ENCODE measurements at places on chromosomes 4 and X.
A peak's percentile ranks its signal among the peaks of the same experiment; 100 is the strongest.

DNA sequence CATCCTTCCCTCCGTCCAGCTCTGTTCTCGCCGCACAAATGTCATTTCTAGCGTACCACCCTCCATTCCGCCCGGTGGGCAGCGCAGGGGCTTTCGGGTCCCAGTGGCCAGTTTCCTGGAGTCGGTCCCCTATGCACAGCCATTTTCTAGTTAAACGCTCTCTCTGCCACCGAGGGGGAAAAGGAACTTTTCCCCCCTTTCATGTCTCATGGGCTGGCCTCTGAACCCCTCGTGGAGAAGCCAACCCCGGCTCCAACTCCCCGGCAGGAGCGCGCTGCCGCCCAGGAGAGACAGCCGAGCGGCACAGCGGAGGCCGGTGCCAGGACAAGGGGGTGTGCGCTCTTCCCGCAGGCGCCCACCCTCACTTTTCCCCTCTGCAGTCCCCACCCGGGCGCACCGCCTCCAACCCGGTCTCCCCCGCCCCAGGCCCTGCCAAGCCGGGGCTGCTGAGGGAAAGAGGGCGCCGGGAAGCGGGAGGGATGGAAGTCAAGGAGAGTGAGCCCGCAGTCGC, 662 bp downstream of the APBB2 start:
- DNase-seq, result no peak

DNA sequence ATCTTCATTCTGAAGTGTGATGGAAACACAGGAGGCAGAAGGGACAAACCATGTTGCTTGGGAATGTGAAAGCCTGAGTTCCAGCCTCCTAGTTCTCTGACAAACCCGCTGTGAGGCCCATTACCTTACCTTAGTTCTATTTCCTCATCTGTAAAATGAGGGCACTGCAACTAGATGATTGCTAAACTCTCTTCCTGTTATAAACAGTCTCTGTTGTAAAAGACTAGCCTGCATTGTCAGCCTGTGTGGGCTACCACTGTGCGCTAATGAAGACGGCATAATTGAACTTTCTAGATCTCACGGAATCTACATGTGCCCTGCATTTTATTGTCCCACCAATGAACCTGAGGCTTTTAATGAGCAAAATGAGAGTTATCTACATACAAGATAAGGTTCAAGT, 147.2 kb downstream of the AFF2 start:
- no peak for DNase-seq

GRCh38 chr4:25504932-25505636, 128.0 kb downstream of the ANAPC4 start:
- DNase-seq, result no peak

DNA sequence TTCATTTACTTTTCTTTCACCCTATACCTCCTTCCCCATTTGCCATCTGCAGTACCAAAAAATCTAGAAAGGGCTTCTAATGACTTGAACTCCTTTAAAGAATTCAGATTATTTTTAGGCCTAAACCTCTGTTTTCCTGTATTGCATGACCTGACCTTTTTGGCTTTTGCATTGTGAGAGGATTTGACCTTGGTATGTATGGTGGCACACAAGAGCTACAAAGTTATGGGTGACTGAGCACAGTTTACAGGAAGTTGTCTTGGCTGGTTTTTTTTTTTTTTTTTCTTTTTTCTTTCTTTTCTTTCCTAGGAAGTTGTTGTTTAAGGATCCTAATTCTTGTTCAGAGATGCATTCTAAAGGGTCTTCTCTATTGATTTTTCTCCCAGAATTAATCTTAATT, 32.0 kb upstream of the MTMR8 start:
- DNase-seq, result no peak

- peak; percentile 99 for DNase-seq
Observed at GRCh38 chrX:318739-319578, at the start of gene GTPBP6. Gene GTPBP6 (minus strand): TSS chrX:318796. CDS start chrX:318787, 9 bp downstream.

DNA sequence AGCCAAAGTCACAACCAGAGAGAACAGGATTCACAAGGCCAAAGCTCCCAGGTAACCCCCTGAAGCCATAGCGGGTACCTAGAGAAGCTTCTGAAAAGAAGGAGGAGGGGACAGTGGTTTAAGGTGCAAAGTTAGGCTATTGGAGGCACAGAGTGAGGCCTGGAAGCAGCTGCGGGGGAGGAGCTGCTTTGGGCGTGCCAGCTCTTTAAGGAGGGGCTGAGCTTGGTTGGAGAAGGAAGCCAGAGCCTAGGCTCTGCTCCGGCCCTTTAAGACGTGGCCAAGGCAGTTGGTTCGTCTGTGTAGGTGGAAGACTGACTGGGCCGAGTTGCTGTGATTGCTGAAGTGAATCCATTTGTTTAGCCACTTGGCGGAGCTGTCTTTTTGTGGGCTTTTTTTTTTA, 1.5 kb downstream of the KLF8 start:
- DNase-seq, result peak; percentile 13

DNA sequence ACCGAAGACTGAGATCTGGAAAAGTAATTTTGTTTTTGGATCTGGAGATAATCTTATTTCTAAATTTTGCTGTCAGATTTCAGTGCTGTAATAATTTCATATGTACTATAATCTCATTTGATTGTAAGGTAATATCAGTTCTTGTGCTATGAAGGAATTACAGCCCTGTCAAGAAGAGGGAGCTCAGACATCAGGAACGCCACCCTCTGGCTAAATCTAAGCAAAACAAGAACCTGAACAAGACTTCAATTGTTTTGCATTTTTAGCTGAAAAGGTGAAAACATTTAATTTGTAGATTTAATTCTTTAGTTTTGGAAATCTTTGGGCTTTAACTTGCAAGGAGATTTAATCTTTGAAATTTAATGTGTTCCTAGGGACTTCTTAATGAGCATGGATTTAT, 525.4 kb upstream of the HS3ST1 start:
- DNase-seq, result peak; percentile 3

- no peak for DNase-seq
Observed at GRCh38 chrX:72208126-72208800, 26.7 kb downstream of the PIN4 start.

DNA sequence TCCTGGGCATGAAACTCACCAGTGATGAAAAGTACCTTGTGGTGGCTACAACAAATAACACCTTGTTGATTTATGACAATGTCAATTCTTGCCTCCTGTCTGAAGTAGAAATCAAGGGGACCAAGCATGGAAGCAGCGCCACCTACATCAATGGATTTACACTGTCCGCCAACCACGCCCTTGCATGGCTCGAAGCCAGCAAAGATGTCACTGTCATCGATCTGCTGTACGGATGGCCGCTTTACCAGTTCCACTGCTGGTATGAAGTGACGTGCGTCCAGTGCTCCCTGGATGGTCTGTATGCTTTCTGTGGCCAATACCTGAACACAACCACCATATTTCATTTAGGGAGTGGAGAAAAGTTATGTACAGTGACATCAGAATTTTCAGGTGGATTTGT, 200.5 kb downstream of the NWD2 start:
- DNase-seq, result no peak

DNA sequence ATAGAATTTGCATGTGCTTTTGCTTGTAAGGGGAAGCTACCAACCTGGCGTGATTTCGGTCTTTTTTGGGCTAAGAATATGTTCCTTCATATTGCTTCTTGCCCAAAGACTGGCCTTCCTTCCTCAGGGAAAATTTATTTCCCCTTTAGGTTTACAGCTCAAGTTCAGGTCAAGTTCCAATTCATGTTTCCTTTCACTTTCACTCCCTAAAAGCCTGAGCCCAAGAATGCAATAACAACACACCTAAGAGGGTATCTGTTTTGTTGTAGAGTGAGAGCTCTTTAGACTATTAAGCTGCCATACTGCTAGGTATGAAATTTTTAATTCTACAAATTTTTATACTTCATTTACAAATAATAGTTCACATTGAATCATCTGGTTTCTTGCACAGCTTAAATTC, 299.6 kb downstream of the TLL1 start:
- DNase-seq, result no peak

GRCh38 chrX:38452603-38453002, 100.2 kb downstream of the OTC start:
- DNase-seq, result no peak

- no peak for DNase-seq
Observed at GRCh38 chr4:95465010-95465409, 83.8 kb downstream of the UNC5C start.

DNA sequence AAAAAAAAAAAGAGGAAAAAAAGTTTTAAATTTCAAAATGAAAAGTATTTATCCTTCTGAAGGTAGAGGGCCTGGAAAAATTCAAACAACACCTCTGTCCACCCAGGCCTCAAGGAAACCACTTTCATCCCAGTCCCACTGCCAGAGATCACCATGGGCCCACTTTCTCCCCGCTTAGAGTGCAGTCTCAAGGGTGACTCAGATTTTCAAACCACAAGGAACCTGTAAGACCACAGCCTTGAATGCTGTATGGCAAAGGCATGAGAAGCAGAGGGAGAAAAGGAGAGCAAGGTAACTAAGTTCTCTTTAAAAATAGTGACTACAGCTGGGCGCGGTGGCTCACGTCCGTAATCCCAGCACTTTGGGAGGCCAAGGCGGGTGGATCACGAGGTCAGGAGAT, 87.9 kb upstream of the PACRGL start:
- no peak for DNase-seq

DNA sequence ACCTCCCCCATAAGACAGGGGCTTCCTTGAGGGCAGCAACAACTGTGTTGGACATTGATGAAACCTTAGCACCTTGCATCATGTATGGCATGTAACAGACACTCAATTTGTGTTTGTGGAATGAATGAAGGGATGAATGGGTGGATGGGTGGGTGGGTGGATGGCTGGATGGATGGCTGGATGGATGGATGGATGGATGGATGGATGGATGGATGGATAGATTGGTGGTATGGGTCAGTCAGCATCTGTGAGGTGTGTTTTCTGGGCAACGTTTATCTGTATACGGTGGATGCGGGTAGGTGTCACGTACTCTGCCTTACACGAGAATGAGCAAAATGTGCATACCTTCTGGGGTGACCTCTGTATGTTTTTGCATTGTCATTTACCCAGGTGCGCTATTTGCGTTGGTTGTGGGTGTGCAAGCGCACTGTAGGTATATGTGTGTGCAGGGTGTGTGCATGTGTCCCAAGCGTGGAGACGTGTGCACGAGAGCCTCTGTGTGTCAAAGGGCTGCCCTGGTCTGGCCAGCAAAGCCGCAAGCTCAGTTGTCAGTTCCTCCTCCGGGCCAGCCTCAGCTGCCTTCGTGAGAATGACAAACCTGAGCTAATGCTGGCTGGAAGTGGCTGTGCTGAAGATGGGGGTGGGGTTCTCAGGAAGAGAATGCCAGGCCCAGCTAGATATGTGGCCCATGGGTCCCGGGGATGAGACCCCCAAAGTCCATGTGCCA, 26.5 kb downstream of the ELF4 start:
- DNase-seq, result no peak

DNA sequence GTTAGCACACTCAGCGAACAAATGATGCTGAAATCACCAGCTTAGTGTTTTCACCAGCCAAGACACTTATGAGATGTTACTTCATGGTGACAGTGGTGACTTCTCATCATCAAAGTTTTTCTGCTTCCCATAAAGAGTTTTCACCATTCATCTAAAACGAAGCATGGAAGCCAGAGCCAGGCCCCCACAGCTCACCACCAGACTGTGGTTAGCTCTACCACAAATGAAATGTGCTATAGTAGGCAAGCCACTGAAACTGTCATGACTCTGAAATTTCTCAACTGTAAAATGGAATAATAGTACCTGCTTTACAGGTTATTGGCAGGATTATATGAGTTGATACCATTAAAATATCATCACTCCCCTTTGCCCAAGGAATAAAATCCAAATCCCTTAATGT, 56.4 kb upstream of the HHIP start:
- DNase-seq, result no peak

GRCh38 chr4:75916091-75916661, 13.9 kb upstream of the PPEF2 start:
- DNase-seq, result peak; percentile 48

- DNase-seq, result no peak
Observed at GRCh38 chrX:44156726-44157125, 183.5 kb upstream of the NDP start.

DNA sequence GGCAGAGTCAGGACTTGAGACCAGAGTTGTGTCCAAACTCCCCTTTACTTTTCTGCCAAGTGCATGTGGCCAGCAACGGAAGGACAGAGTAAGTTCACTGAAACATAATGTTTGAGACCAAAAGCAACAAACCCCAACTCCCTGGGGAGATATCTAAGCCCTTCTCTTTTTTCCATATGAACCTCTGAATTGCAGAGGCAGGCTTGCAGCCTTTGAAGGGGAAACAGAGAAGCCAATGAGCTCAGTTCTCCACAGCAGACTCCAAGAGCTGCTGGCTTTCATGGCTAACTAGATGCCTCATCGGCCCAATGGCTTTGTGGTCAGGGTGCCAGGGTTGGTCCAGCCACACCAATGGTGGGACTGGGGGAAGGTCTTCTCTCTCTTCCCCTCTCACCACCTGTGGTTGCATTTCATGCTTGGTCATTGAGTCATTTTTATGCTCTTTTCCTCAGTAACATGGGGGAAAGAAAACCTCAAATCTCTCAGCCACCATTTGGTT, 34.0 kb downstream of the STARD8 start:
- no peak for DNase-seq

- no peak for DNase-seq
Observed at GRCh38 chrX:53260836-53261235, 20.5 kb downstream of the IQSEC2 start.

- DNase-seq, result no peak
Observed at GRCh38 chrX:101749436-101749835, 89.8 kb upstream of the ARMCX2 start.

DNA sequence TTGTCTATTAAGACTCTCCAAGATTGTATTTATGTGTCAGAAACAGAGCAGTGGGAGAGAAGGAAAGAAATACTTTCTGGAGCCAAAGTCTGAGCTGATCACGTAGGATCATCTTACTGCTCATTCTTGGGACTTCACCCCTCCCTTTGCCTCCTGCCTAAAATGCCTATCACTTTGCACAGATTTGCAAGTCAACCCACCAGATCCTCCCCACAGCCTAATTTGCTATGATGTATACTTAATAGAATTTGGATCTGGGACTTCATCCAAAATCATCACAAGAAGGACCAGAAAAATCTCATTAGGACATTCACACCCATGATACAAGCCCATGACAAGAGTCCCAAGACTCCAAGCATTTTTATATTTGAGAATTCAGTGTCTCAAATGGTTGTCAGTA, 290.2 kb downstream of the FBXW7 start:
- DNase-seq, result no peak

DNA sequence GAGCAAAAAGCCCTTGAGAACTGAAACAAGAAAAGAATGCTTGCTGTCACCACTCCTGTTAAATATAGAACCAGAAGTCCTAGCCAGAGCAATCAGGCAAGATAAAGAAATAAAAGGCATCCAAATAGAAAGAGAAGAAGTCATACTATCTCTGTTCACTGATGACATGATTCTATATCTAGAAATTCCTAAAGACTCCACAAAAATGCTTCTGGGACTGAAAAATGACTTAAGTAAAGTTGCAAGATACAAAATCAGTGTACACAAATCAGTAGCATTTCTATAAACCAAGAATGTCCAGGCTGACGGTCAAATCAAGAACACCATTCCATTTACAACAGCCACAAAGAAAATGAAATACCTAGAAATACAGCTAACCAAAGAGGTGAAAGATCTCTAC, 552.7 kb upstream of the SLIT2 start:
- no peak for DNase-seq

- DNase-seq, result no peak
Observed at GRCh38 chr4:133465022-133465421, 315.9 kb downstream of the PCDH10 start.

- no peak for DNase-seq
Observed at GRCh38 chr4:139314047-139314800, 11.9 kb upstream of the NDUFC1 start.

GRCh38 chr4:84673475-84674240, 90.7 kb downstream of the CDS1 start:
- no peak for DNase-seq
